ENCODE measurements at places on chromosomes 2 and 18. TPM values are rescaled to one million over a fixed set of nuclear protein-coding genes. Genes with fewer than 3 reads are reported as not detected.

GRCh38 chr2:9972621-9973479, 21.4 kb downstream of the GRHL1 start:
- DNase-seq, result no peak

CHRNA1 gene
- 0.61 TPM for polyA plus RNA-seq

GRCh38 chr18:55269622-55270021, 310.4 kb upstream of the CCDC68 start:
- no peak for DNase-seq

GRCh38 chr18:32623563-32623962, 149.3 kb downstream of the KLHL14 start:
- DNase-seq, result no peak

DNA sequence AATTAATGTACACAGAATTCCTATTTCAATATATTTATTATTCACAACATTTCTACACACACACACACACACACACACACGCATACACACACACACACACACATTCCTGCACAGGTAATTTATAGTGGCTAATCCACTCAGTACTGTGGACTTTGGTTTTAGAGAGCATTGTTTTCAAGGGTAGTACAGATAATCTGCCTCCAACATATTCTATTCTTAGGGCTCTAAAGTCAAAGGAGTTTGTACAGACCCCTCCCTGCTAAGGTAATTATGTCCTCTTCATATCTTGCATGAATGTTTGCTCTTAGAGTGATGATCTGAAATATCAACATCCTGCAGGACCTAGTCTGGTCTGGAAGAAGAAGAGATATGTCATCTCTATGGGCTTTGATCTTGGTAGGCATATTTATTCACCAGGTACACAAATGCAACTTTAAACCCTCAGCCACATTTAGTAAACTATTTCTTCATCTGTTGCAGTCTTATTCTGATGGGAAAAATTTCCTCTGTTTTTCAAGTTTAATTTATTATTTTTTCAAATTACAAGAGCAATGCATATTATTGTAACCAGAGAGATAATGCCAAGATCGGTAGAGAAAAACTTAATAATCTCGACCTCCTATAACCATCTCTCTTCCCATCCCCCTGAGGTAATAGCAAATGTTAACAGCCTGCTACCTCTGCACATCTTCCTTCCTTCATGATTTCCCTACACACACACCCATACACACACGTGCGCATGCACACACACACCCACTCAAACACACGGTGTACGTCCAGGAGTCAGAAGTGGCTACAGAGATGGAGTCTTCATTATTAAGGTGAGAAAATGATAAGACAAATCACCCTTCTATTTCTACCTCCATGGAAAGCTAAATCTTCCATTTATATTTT, 18.3 kb upstream of the POLE4 start:
- no peak for DNase-seq

DNA sequence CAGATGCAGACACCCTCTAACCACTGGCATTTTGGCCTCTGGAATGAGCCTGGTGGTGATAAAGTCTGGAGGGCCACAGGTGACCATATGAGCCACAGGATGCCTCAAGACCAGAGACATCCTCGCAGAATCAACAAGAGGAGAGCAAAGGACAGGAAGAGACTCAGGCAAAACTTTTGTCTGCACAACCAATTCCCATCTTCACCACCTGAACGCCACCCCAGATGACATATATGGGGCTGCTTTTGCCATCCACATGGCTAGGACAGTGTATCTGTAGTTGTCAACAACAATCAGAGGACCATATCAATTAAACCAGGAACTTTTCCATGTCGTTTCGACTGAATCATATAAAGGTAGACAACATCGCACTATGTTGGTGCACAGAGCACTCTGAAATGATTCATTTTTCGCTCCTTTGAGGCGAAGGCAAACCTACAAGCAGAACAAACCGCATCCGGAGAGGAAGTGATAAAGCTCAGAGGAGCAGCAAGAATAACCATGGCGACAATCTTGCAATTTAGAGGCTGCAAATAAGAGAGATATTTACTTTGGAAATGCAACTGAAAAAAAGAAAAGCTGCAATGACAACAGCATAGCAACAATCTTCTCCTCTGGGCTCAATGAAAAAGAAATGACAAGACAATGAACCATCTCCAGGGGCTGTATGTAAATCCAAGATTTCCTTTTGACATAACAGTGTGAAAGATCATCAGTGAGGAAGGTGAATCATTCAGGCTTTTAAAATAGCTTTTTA, 204.5 kb downstream of the ARL4C start:
- no peak for DNase-seq

STON1 gene
- polyA plus RNA-seq, result 15.0 TPM

- DNase-seq, result no peak
Measured at GRCh38 chr2:46960618-46961017, 45.0 kb upstream of the MCFD2 start.

DNA sequence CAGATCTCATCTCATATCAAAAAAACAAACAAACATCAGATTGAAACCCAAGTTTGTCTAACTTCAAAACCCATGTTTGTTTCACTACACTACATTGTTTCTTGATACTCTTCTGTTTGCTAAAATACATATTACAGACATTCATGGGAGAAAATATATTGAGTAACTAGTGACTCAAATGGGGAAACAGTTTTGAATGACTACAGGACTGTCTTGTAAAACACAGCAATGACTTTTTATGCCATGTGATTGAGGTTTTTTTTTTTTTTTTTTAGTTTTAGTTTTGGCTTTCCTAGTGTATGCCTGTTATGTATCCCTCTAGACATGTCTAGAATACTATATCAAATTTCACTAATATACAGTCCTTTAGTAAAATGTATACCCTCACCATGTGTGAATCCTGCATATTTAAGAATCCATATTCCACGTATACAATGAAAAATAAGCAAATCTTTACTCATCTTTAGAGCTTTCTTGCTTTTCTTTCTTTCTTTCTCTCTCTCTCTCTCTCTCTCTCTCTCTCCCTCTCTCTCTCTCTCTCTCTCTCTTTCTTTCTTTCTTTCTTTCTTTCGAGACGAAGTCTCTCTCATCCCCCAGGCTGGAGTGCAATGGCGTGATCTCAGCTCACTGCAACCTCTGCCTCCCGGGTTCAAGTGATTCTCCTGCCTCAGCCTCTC, 46.6 kb upstream of the SERTAD2 start:
- no peak for DNase-seq

DOK6 gene
- polyA plus RNA-seq, result 14.5 TPM

- no peak for DNase-seq
Measured at GRCh38 chr2:95021023-95021416, 4.5 kb upstream of the MAL start.

DNA sequence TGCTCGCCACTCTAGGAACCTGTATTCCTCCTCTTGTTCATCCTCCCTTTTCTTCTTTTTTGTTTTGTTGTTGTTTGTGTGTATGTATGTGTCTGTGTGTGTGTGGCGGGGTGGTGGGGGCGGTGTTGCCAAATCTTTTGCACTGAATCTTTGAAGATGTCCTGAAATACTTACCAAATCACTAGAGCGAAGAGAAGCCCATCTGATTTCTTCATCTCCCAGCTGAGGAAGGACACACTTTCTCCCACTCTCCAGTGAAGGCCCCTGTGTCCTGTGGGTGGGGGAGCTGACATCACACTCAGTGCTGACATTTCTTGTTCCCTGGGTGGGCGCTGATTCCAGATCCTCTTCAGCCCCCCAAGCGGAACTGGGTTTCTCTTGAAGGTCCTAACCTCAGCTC, 74.5 kb downstream of the NEDD4L start:
- DNase-seq, result no peak

GRCh38 chr18:8705961-8706790, 820 bp downstream of the MTCL1 start:
- no peak for DNase-seq

CD8B2 gene
- 0.37 TPM for polyA plus RNA-seq

DNA sequence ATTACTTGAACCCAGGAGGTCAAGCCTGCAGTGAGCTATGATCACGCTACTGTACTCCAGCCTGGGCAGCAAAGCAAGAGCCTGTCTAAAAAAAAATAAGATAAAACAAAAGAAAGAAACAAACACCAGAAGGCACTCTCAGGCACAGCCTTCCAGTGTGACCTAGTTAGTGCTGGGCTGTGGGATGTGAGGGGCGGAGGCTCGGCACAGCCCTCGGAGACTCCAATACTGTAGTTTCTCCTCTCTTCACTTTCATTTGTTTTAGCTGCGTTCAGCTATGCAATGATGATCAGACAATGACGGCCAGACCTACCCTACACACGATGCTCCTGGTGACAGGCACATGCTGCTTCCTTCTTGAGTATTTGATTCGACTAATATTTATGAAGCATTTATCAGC, 127.7 kb downstream of the SOCS6 start:
- DNase-seq, result no peak

ASB18 gene
- 0.04 TPM for polyA plus RNA-seq

All from right lung (tissue), 10 donors.